ENCODE measurements at places on chromosomes 5 and 9.
A peak's percentile ranks its signal among the peaks of the same experiment; 100 is the strongest.

DNA sequence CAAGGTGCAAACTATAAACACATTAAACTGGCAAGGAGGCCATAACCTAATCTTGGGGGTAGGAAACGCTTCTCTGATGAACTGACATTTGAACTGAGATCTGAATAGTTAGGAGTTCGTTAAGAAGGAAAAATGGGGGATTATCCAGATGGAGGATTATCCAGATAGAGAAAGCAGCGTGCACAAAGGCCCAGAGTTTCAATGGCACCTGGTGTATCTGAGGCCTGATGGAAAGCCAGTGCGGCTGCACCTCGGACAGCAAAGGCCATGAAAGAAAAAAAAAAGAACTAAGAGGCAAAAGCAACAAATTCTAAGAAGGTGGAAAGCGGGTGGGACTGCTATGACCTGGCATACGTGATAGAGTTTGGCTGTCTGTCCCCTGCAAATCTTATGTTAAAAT is 13.0 kb upstream of the CTNNAL1 start:
- DNase-seq: no peak

GRCh38 chr5:77697692-77698091 is 59.2 kb upstream of the OTP start:
- no peak for DNase-seq

DNA sequence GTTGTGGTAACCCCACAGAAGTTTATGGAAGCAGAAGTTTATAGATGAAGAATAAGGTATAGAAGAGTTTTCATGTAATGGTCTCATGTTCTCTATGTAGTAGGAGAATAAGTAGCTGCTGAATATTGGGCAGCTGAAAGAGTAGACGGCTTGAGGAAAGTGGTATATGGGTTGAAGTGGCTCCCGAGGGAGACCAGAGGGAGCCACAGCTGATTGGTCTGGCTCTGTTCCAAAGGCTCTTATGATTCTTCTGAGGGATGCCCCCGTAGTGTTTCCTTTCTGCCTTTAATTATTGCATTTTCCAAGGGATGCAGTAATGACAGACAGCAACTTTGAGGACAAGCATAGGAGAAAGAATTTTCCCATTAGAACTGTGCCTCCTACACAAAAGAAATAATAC is 30.1 kb upstream of the TENT2 start:
- no peak for DNase-seq

GRCh38 chr9:70564468-70565335 is 150.2 kb upstream of the KLF9 start:
- no peak for DNase-seq

DNA sequence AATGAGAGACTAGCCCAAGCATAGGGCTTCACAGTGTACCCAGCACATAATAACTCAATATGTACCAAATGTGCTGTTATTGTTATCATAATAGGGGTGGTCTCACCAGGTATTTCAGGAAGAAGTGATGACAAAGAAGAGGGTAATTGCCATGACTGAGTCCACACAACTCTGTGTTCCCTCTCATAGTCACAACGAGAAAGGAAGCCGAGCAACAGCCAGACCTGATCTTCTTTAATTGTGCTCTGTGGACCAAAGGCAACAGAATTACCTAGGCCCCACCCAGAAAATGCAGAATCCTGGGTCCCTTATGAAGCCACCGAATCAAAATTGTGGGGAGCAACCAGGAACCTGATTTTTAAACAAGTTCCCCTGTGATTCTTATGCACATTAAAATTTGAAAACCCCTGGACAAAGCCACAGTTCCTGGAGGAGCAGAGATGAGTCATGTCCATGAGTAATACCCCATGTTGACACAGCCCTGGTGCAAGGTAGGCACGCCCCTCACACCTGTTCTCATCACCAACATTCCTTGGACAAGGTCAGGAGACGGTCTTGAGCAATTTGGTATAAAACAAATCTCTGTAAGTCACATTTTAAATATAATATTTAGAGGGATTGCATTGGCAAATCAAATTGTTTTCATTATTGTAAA is 5.2 kb downstream of the FGF1 start:
- peak; percentile 51 for DNase-seq

Data from fibroblast of upper back skin (primary cell).